HFFc6 (cell line): ENCODE measurements at places on chromosomes 1 and 21. TPM values are rescaled to one million over a fixed set of nuclear protein-coding genes. Genes with fewer than 3 reads are reported as not detected.

DNA sequence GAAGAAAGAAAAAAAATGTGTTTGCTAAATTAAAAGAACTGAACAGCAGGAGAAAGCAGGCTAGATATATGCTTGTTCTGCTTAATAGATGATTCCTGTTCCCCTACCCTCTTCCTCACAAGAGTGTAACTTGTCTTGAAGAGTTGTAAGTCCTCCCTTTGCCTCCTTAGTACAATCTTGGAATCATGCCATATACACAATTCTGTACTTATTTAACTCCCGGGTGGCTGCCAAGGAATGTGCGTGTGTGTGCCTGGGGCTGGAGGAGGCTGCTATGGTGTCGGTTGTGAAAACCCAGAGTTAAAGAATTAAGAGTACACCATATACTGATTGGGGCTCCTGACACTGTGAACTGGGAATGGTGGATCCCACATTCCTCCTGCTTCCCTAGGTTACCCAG, 194.2 kb downstream of the SIPA1L2 start:
- no peak for DNase-seq

GRCh38 chr1:229203030-229203751, 67.7 kb upstream of the RAB4A start:
- DNase-seq, result peak; percentile 72

DNA sequence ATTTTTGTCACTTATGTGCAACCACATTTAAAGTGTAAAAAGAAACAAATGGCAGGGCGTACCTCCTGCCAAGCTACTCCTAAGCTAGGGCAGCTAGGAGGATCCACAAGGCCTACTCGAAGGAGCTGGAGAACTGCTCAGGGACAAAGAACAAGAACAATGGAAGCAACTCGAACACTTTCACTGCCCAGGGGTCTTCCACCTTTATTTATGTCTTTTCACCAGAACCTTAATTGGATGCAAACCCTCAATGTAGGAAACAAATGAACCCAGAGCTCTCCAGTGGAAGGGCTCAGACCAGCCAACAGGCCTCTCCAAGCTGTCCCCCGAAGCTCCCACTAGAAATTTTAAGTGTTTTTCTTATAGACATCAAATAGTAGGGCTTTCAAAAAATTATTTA, 39.9 kb downstream of the C1orf198 start:
- DNase-seq, result no peak

DNA sequence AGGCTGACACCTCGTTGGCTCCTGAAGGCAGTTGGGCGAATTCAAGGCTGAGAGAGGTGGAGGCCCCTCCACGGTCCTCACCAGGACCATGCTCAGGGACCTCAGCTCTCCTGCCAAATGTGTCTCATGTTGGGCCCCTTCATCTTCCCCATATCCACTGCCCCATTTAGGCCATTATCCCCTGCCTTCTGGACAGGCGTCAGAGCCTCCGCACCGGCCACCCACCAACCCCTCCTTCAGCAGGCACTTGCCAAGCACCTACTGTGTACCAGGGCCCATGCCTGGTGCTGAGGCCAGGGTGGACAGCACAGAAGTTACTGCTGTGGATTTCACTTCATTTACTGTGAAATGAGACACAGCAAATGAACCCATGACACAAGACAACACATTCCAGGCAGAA, 325.8 kb downstream of the MATN1 start:
- no peak for DNase-seq

- no peak for DNase-seq
Measured at GRCh38 chr1:107867422-107867821, 97.6 kb downstream of the VAV3 start.

GRCh38 chr1:10662090-10662688, 134.3 kb downstream of the CASZ1 start:
- DNase-seq, result no peak

The IL19 gene
- total RNA-seq, result not detected in 3 replicates

The CELA3A gene
- not detected in 3 replicates for total RNA-seq

The ZFP69B gene
- 3.2 to 3.9 TPM (median 3.7 TPM) in 3 replicates for total RNA-seq

The LCE1F gene
- not detected in 3 replicates for total RNA-seq
